ENCODE measurements at places on chromosomes 12 and 14.

DNA sequence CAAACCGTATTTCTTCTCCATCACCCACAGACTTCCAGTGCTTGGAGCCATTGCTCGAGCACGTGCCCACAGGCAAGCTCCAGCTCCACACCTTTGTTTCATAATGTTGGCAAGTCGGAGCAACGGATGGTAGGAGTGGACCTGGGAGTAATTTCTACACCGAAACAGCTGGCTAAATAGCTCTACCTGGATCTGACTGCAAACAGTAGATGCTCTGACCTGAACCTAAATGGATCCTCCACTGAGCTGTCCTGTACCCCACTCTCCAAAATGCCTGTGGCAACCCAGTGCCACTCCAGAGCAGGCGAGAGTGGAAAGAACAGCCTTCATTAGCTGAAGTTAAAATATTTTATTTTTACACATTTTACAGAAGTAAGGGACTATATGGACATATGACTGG lies 108.7 kb downstream of the BMP4 start:
- no peak for DNase-seq

DNA sequence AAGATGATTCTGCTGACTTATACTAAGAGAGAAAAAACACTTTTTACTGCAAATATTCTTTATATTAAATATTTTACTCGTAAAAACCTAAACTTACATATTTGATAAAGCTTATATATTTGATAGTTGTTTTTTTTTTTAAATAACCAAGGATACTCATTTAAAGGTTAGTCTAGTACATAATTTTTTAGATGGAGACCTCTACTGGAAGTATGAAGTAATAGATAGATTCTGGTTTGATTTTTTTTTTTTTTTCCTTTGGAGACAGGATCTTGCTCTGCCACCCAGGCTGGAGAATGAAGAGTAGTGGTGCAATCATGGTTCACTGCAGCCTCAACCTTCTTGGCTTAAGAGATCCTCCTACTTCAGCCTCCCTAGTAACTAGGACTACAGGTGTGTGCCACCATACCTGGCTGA lies 16.4 kb downstream of the ARID2 start:
- DNase-seq, result no peak

DNA sequence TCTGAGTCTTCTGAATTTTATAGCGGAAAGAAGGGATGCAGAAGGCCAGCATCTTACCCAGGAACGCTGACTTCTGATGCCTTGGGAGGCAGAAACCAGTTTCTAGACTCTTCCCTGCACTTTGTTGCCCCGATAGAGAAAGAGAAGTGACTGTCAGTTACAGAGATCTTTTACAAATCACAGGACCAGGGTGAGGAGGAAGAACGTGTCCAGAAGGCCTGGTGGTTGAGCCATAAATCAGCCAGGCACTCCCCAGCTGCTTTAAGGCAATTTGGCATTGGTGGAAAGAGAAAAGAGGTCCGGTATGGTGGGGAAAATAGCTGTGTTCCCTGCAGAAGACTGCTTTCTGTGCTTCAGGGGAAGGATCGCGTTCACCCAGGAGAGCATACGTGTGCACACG lies 88.7 kb upstream of the KCNA1 start:
- no peak for DNase-seq

GRCh38 chr12:68532204-68532886 lies 78.4 kb upstream of the RAP1B start:
- no peak for DNase-seq

DNA sequence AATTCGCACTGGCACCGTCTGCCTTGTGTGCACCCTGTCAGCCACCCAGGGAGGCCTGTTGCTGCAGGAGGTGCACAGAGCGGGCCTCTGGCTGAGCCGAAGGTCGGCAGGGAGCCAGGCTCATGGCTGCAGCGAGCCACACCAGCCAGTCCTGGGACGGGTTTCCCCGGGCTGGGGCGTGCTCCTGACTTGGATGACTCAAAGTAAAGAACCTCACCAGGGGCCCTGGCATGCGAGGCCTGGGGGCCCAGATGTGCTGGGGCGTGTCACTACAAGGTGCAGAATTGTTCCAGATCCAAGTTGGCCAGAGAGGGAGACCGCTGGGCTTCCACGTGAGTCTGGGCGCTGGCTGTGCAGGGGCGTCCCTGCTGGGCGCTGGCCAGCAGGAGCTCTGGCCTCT lies 34.5 kb downstream of the FBRSL1 start:
- no peak for DNase-seq

DNA sequence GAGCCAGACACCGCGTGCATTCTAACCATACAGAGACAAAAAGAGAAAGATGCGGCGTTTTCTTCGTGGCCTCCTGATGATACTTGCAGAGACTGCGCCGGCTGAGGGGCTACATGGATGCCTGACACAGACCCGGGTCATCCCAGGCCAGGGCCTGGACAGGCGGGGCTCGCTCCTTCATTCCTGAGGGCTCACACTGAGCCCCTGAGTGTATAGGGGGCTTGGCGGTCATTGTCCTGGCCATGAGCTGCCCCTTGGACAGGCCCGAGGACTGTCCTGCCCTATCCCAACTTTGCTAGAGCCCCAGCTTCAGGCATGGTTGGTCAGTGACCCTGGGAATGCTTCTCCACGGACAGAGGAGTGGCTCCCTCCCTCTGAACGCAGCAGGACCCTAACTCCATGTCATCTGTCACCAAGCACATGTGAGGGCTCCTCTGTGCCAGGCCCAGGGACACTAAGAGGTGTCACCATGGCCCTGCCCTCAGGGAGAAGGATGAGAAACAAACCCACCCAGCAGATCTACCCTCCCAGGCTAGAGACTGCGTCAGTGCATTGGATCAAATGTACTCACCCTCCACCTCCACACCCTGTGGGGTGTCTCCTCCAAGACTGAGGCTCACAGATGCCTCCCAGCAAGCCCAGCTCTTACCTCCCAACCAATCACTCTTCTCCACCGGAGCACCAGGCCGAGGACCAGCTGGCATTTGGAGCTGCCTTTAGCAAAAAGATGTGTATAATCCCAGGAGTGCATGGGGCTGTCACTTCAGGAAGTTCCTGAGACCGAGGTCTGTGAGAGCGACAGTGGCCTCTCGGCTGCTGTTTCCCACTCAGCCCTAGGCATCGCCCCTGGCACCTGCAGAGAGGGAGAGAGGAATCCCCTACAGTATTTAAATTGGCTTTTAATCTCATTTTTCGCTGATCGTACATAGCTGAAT lies 102.7 kb downstream of the DICER1 start:
- DNase-seq, result no peak

DNA sequence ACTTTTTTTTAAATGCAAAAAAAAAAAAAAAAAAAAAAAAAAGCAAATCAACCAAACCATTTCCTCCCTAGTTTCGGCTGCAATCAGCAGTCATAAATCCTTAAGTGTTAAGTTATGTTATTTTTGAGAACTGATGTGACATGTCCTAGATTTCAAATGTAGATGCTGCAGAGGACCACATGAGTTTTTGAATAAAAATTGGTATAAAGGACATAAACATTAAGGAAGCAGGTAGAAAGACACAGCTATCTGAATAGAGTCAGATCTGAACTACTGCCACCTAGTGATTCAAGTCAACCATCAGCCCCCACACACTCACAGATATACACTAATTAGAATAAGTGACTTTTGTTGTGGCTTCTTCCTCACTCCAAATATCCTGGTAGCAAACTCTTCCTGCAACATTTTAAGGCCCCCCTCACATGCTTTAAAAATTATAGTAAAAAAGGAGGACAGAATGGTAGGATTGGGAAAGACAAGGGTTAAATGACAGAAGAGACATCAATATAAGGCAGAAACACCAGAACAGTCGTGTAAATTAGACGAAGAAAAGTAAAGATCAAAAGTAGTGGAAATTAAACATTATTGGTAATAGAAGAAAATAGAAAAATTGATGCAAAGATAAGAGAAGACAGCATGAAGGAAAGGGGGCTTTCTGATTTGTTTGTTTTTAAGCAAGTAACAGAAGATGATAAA lies 394.5 kb upstream of the ATP2B1 start:
- no peak for DNase-seq

DNA sequence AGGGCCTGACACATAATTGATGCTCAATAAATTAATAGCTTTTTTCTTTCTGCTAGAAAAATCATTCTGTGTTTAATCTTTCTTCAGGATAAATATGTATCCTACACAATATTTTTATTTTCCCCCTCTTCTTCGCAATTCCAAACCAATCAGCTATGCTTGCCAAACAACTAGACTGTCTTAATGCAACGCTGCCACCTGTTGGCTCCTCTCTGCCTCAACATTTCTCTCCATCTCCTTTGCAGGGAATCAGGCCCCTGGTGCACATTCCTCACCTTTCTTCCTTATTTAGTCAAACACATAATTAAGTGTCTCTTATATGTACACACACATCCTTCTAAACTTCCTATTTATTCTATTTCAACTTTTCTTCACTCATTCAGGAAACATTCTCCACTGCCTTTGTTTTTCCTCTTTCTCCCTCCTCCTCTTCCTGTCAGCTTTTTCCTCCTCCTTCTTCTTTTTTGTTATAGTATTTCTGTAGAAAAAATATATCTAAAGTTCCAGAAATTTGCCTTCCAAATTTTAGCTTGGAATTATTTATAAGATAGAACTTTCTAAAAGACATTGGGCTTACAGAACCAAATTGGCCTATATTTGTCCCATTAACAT lies 406.0 kb downstream of the PRKD1 start:
- DNase-seq, result no peak

GRCh38 chr14:96730386-96730785 lies 66.8 kb upstream of the VRK1 start:
- DNase-seq, result no peak

DNA sequence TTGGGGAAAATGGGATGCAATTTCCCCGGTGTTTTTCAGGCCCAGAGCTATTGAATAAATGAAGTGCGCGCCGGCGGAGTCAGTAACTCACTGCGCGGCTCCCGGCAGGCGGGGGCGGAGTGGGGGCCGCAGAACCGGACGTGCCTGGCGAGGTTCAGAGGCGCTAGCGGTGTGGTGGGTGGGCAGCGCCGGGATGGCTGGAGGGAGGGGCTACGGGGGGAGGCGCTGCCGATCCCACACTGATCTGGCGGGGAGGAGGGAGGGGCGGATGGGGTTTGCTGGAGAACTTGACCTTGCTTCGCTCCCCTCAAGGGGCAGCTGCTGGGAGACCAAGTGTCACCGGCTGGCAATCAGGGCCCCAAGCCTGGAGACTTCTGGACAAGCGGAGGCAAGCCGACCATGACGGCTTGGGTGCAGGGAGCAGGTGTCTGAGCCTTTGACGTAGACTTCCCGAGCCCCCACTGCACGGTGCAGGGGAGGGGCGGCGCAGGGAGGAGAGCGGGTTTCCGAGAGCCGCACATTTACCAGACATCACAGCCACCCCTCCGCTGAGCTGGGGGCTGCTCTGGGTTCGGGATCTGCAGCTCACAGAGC lies 174.1 kb upstream of the RTL1 start:
- DNase-seq, result no peak

GRCh38 chr12:21655591-21655990 lies 2.1 kb downstream of the LDHB start:
- DNase-seq, result no peak

DNA sequence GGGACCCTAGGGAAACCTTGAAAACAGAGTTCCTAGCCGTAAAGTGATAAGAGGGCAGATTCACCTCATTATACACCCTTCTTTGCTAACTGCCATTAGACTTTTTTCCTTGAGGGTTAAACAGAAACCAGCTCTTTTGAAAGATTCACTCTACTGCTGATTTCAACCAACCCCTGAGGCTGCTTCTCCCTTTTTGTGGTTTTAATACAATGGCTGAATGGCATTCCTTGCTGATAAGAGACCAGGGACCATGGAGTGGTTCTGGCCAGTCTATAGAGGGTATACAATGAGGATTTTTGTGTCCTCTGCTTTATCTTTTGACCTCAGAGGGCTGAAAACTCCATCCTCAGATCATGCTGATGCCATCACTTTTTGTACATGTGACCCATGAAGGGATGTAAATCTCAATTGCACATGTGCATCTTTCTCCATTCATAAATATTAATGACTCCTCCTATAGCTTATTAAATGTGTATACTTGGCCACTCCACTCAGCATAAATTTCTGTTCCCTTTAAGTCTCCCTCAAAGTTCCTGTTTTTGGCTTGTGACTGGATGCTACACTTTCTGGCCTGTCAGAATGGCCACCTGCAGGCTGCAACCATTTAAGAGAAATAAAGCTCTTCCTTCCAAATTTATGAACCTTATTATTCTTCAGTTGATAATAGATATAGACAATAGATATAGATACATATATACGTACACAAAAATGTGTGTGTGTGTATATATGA lies 233.8 kb upstream of the SEL1L start:
- no peak for DNase-seq

DNA sequence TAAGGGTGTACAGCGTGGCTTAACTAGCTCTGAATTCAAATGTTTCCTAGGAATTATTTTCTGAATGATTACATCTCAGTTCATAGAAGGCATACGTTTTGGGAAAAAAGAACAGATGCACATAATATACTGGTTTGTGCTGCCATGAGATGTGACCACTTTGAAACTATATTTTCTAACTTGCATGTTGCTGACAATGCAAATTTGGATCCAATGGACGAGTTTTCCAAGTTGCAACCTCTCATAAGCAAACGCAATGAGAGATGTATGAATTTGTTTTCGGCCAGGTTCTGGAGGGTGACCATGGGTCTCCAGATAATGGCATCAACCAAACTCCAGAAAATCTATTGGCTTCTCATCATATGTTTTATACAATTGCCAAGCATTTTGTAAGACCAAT lies 1445.4 kb downstream of the AACS start:
- no peak for DNase-seq

DNA sequence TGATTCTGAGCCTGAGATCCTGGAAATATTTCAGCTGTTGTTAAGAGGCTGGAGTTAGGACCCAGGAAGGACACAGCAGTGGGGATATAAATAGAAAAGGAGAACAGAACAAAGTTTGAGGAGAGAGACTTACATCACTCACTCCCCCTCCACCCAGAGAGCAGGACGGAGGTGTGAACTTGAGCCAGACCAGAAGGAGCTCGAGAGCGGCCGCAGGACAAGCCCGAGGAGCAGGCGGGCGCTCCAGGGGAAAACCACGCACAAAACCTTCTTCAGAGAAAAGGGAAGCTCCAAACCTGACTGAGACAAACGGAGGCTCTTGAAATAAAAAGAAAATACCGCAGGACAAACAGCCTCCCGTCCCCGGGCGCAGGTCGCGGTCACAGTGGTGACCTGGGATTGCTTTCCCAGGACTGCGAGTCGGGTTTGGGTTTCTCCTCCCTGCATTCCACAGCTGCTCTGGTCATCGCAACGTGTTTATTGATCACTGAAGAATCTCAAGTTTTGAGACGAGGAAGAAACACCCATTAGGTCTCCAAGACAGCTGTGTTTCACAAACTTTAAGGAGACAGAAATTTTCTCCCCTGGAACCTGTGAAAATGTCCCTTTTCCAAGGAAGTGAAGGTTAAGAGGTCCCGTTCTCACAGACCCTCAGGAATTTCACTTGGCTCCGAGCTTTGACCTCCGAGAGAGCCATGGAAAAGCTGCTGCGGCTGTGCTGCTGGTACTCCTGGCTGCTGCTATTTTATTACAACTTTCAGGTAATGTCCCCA lies at the start of gene ADGRD1:
Gene ADGRD1 (plus strand): TSS at position 137 of the 773 bp plus-strand sequence. CDS start 559 bp downstream, at position 696.
- DNase-seq, result no peak

All from activated CD8-positive, alpha-beta memory T cell treated with anti-CD3 and anti-CD28 coated beads for 1 hour (primary cell).